ENCODE measurements at places on chromosomes 1 and 21. TPM values are rescaled to one million over a fixed set of nuclear protein-coding genes. Genes with fewer than 3 reads are reported as not detected.

The FCAMR gene
- not detected for polyA plus RNA-seq

The KCNK1 gene
- polyA plus RNA-seq, result 8.8 TPM

The NBPF10 gene
- 0.71 TPM for polyA plus RNA-seq

The SIK1 gene
- 13.6 TPM for polyA plus RNA-seq

The CRNN gene
- not detected for polyA plus RNA-seq

The AIRE gene
- 0.03 TPM for polyA plus RNA-seq

Data from urinary bladder (tissue), 4 donors.